ENCODE measurements at places on chromosomes 2 and 18. TPM values are rescaled to one million over a fixed set of nuclear protein-coding genes. Genes with fewer than 3 reads are reported as not detected.

Gene TTC32
- 5.2 TPM for total RNA-seq

Gene TXNL1
- 59.9 TPM for total RNA-seq

Gene ZFAND2B
- 18.4 TPM for total RNA-seq

Gene GPAT2
- 2.0 TPM for total RNA-seq

Gene UBXN2A
- total RNA-seq = 20.7 TPM

Gene ACKR3
- total RNA-seq = 0.35 TPM

Gene STEAP3
- total RNA-seq = 24.5 TPM

Gene MYO3B
- total RNA-seq = 10.6 TPM

Gene ACMSD
- 3.3 TPM for total RNA-seq

Gene IL36B
- total RNA-seq = not detected

Gene CRACDL
- 6.3 TPM for total RNA-seq

Gene CD8B
- not detected for total RNA-seq
